ENCODE measurements at places on chromosomes 11 and 22. TPM values are rescaled to one million over a fixed set of nuclear protein-coding genes. Genes with fewer than 3 reads are reported as not detected.

- DNase-seq: no peak
Measured at GRCh38 chr22:38866024-38866398, 6.0 kb downstream of the CBX6 start.

DNA sequence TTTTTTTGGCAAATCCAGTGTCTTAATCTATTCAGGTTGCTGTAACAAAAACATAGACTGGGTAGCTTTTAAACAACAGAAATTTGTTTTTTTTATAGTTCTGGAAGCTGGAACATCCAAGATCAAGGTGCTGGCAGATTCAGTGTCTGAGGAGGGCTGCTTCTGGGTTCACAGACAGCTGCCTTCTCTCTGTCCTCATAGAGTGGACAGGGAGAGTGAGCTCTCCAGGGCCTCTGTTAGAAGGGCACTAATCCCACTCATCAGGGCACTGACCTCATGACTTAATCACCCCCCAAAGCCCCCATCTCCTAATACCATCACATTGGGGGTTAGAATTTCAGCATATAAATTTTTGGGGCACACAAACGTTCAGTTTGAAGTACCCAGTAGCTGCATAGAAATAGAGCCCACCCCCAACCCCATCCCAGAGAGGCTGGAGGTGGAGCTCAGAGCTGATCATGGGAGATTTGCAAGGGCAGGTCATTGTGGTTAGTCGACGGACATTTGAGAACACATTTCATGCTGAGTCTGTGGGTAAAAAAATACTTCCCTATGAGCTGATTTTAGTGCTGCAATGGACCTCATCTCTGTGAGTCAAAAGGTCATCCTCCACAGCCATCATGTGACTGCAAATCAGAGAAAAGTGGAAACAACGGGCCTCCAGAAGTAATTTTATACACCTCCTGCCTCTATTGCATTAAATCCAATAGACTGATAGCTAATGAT is 203.1 kb upstream of the CADM1 start:
- DNase-seq: peak; percentile 23

DNA sequence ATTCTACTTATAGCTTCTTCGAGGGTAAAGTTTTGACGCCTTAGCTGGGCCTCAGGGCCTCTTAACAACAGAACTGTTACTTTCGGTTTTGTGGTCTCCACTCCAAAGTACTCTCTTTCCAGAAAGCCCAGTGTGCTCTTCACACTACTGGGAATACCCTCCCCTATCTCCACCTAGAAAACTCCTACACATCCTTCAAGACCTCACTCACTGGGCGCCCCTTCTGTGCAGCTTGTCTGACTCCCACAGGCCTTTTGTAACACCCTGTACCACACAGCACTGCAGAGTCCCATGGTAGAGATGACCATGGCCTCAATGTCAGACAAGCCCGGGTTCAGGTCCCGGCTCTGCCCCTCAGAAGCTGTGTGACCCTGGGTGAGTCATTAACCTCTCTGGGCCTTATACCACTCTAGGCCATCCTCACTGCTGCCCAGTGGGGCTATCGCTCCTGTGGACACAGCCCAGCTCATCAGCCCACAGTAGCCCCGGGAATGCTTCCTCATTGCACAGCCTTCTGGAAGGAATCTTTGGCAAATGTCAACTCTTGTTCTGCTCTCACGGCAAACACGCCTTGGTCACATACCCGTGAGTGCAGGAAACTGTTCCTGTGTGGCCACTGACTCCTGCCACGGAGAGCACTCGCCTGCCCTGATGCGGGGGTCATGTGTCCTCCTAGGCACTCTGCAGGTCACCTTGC is 51.4 kb downstream of the SHISAL1 start:
- DNase-seq: peak; percentile 1

DNA sequence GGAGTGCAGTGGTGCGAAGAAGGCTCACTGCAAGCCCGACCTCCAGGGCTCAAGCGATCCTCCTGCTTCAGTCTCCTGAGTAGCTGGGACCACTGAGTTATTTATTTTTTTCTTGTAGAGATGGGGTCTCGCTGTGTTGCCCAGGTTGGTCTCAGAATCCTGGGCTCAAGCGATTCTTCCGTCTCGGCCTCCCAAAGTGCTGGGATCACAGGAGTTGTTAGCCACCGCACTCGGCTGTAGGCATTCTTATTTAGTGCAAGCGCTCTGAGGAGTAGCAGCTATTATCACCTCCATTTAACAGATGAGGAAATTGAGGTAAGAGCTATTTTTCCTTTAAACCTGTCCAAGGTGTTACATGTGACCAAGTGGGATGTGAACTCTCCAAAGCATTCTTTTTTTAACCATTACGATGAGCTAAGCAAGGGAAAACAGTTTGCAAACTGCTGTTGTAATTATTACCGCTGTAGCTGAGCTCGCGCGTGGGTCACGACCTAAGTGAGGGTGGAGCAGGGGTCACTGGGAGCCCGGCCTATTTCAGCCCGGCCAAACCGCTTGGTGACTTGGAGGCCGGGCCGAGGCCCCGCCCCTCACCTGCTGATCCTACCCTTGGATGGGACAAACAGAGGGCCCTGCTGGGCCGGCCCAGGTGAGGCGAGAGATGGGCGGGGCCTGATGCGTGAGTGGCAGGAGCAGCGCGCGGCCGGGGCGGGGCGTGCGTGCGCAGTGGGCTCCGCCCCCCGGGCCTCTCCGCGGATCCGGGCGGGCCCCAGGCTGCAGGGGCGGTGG is 449 bp upstream of the KREMEN1 start:
- DNase-seq: peak; percentile 86

DNA sequence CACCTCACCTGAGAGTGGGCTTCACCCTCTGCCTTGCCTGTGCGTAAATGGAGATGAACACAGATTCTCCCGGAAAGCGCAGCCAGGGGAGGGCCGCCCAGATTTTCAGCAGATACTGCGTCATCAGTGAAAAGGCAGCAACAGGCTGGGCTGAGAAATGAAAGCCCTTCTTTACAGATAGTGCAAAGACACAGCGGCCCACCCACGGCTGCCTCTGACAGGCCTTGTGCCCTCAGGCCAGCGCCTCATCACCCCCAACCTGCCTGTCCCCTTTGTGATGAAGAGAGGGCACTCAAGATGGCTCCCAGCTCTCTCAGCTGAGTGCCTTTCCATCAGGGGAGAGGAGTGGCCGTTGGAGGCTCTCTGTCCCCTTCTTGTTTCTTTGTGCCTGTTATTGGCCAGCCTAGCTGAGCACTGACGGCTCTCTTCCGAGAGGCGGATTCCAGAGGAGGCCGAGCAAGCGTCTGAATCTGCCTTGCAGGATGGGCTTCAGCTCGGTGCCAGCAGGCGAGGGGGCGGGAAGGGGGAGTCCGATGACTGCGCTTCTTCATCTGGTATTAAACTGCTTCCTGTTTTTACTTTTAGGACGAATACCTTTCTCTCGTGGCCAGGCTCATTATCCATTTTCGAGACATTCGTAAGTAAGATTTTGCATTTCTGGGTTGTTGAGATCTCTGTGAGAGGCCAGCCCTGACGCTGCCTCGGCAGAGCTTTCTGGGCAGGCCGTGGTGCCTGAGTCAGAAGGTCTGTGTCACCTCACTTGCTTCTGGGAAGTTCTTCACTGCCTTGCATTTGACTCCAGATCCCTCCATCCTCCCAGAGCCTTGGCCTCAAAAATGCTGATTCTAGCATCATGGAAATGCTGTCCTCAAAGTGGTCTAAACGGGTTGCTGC is 43.7 kb downstream of the MED15 start:
- DNase-seq: peak; percentile 83

- peak; percentile 61 for DNase-seq
Measured at GRCh38 chr11:61293867-61294716, 1.0 kb downstream of the VWCE start.

DNA sequence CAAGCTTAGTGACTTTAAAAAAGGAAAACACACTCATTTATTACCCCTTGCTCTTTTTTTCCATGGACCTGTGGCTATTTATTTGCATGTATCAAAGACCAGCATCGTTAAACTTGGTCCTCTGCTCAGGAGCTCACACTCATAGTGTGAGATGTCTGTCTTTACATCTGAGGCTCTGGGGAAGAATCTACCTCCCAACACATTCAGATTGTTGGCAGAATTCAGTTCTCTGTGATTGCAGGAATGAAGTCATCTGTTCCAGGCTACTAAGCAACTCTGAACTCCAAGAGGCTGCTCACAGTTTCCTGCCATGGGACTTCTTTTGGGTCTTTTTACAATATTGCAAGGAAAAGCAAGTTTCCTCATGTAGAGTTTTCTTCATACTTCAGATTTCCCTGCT is 138.8 kb downstream of the LRRC4C start:
- no peak for DNase-seq

- DNase-seq: no peak
Measured at GRCh38 chr11:125188021-125188420, 23.5 kb downstream of the PKNOX2 start.

GRCh38 chr11:112025707-112026106 is 499 bp downstream of the DLAT start:
- DNase-seq: no peak

DNA sequence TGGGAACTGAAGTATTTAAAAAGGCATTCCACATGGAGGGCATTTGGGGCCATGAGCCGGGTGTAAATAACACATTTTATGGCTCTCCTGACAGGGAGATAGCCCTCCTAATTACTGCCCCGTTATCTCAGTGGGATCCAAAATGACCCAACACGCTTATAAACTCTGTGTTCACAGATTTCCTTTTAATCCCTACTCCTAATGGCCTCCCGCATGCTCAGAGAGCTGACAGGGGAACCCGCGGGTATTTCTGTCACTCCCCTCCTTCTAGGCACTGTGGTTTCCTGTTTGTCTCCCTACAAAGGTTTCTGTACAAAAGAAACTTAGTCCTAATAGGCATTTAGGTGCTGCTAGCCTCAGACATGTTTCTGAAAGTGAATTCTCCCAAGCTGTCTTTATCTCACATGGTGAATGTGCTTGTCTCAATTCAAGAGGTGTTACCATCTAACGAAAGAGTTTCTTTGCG is 202.8 kb upstream of the SEZ6L start:
- DNase-seq: no peak

DNA sequence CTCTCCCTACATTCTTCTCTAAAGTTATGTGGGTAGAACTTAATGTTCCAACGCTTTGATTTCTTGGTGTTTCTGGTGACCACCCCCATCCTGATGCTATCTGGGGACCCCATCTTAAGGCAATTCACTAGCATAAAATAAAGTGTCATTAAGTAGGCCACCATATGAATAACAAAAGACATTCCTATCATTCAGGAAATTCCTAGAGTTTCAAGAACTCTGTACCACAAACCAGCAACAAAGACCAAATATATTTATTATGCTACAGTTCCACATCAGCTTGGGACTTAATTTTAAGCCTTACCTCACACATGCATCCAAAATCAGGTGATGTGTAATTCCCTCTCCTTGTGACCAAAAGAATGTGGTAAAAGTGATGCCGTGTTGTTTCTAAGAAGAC is 254.6 kb upstream of the LRRC4C start:
- DNase-seq: no peak

GRCh38 chr11:3989921-3990290 is 104.7 kb upstream of the RRM1 start:
- DNase-seq: no peak

GRCh38 chr11:78577495-78577894 is 2.8 kb upstream of the NARS2 start:
- DNase-seq: no peak

DNA sequence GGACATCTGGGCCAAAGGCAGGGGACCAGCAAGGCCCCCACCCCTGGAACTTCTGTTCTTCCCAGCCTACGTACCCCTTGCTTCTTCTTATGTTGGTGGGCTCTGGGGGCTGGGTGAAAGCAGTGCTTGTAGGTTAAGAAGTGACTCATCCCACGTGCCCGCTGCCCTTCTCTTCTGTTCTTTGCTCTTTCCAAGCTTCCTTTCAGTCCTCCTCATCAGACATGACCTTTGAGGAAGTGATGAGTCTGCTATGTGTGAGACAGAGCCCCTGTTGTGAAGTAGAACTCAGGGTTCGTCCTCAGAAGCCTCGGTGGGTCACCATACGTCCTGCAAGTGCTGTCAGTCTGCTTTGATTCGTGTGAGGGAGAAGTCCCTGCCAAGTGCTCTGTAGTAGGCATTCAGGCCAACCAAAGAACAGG is 12.7 kb downstream of the MED15 start:
- DNase-seq: no peak

DNA sequence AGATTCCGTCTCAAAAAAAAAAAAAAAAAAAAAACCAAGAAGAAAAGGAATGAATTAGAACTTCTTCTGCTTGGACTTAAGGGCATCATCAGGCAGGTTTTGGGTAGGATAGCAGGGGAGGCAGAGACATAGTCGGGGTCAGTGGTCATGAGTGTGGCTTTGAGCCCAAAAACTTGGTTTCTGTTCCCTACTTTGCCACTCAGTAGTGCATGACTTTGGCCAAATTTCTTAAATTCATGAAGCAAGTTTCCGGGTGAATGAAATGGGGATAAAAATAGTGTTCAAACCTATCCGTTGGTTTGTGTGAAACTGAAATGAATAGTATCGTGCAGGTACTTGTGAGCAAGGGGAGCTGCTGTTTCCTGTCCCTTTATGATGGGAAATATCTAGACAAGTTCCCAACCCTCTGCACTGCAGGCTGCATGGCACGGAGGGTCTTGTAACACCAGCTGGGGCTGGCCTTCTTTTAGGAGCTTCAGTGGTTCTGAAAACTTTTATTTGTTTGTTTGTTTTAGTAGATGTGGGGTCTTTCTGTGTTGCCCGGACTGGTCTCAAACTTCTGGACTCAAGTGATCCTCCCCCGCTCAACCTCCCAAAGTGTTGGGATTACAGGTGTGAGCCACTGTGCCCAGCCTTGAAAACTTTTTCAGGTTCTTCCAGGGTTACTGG is 18.4 kb downstream of the NEAT1 start:
- peak; percentile 53 for DNase-seq

DNA sequence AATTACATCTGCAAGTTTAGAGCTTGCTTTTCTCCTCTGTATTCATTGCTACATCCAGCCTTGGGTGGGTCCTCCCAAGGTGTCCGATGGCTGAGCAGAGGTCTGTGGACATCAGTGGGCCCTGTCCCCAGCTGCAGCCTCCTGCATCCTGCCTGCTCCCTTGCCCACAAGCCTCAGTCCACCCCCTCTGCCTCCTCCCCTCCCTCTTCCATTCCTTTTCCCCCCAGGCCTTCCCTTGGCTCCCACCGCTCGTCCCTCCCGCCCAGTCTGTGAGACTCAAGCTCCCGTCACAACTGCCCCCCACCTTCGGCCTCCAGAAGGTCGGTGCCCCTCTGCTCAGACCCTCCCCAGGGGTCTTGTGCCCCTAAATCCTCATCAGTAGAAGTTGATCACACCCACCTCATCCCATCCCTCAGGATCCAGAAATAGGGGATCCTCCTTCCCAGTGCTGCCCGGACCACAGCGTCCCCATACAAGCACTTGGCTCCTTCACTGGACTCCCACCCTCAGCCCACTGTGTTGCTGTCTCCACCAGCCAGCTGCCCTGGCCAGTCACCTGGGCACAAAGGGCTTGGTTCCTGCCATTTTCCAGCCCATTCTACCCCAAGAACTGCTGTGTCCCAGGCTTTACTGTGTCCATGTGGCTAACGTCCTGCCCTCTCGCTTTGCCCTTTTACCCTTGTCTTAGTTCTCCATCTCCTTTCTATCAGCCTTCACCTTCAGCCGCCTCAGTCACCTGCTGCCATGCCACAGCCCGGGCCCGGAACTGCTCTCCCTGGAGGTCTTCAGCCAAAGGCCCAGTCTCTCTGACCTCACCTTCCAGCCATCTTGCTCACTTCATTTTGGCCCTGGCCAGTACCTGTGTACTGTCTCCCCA is 2.2 kb upstream of the OMP start:
- no peak for DNase-seq

CD248 gene
- total RNA-seq: 9.0 TPM

CD6 gene
- 2.6 TPM for total RNA-seq

MED17 gene
- total RNA-seq: 16.9 TPM

CDK2AP2 gene
- 34.0 TPM for total RNA-seq

OPCML gene
- total RNA-seq: 0.72 TPM

CYB5R2 gene
- total RNA-seq: 1.6 TPM
